ENCODE measurements at places on chromosomes 6 and 20. TPM values are rescaled to one million over a fixed set of nuclear protein-coding genes. Genes with fewer than 3 reads are reported as not detected.

ARMC12 gene
- polyA plus RNA-seq: 1.4 TPM

RBBP8NL gene
- 3.0 TPM for polyA plus RNA-seq

- DNase-seq: no peak
Measured at GRCh38 chr6:28208111-28208659, 16.9 kb upstream of the ZSCAN9 start.

ZNF165 gene
- 5.1 TPM for polyA plus RNA-seq

NKX2-2 gene
- not detected for polyA plus RNA-seq

- no peak for DNase-seq
Measured at GRCh38 chr20:21901470-21902275, 196.2 kb downstream of the PAX1 start.

- no peak for DNase-seq
Measured at GRCh38 chr6:11425431-11425871, 112.1 kb upstream of the TMEM170B start.

CALHM5 gene
- 2.4 TPM for polyA plus RNA-seq

Measured in left renal pelvis (tissue), 4 donors.